ENCODE measurements at places on chromosomes 3 and 15.

GRCh38 chr15:40716165-40716564 lies 21.2 kb downstream of the RAD51 start:
- no peak for DNase-seq

GRCh38 chr15:73691396-73691795 lies 7.2 kb downstream of the CD276 start:
- peak; percentile 79 for DNase-seq

- DNase-seq = no peak
These were observed 192.7 kb upstream of the SLC2A2 start for GRCh38 chr3:171219258-171219657.

- peak; percentile 85 for DNase-seq
These were observed 15.8 kb upstream of the ALDH1A3 start for GRCh38 chr15:100863796-100864267.

DNA sequence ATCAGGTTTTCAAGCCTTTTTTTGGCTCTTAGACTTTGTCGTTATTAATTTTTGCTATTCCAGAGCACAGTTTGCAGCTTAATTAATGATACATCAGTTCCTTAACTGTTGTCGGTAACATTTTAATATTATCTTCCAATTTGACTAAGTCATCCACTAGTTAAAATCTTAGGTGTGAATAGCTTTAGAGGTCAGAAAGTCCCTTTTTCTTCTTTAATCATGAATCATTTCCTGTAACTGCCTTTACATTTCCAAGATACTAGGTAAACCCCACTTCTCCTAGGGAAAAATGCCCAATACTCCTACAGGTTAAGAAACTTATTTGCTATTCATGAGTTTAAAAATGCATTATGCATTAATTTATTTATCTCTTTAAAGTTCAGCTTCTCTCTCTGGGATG lies 260.9 kb upstream of the CFAP20DC start:
- no peak for DNase-seq

DNA sequence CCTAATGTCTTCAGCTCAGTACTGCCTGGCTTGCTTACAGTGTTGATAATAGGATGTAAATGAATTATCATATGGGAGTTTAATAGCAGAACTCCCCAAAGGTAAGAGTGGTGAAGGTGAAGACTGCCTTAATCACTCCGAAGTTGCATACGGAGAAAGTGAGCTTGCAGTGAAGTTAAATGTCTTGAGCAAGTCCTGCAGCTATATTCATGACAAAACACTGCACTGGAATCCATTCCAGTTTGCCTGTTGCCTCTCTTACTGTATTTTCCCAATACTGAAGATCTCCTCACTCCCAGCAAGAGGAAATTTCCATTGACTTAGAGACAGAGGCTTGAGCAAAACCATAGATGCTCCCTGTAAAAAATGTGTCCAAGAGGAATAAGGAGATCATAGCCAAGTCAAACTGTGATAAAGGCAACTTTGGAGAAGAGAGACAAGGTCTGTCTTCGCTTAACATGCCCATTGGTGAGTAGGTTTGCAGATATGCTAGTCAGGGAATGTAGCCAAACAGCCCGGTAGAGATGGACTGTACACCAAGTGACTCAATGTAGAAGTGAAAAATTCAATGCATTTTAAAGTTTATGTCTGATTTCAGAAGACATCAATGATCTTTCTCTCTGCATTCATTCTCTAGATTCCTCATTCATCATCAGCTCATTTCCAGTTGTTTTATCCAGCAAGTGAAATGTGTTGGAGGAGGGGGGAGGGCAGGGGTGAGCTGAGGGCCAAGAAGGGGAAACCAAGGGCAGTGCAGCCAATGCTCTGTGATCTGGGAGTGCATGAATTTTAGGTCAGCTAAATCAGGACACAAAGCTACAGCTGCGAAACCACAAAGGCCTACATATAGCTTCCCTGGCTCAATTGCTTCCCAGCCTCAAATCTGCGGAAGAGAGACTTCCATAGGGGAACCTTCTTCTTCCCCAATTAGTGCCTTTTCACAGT lies 667.1 kb upstream of the NR2F2 start:
- DNase-seq = no peak

GRCh38 chr3:29686889-29687592 lies 406.2 kb downstream of the RBMS3 start:
- no peak for DNase-seq

DNA sequence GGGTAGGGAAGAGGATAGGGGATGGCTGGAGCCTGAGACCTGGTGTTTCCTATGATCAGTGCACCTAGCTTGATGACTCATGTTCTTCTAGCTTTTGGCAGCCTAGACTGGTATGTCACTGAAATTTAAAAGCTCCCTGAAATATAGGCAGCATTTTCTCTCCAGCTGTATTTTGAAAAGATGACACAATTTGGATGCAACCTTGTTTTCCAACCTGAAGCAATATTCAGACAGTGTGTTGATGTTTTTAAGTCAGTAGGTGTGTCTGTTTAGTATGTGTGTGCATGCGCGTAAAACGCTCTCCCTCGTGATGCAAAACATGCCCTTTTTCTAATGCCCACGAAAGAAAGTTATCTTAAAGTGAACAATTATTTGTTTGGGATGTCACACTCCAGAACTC lies 58.5 kb downstream of the RPL22L1 start:
- no peak for DNase-seq
